ENCODE measurements at places on chromosomes 6 and 20.

- DNase-seq = no peak
Measured at GRCh38 chr6:22666586-22666985, 97.2 kb downstream of the HDGFL1 start.

DNA sequence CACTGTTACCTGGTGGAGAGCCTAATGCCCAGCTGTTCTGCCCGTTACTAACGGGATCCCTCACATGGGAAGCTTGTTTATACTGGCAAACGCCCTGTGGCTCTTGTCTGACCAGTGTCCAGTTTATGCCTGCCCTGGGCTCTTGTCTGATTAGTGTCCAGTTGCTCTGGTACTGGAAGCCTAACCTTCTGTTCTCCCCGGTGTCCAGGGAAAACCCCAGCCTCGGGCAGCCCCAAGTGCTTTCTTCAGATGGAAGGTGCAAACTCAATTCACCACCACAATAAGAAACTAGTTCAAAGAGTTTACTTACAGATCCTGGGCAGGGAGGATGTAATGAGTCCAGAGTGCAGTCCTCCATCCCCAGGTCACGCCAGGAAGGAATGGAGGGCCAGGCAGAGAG, 148.4 kb downstream of the TBXT start:
- no peak for DNase-seq

- DNase-seq = no peak
Measured at GRCh38 chr6:25223490-25223991, 55.6 kb upstream of the CARMIL1 start.

DNA sequence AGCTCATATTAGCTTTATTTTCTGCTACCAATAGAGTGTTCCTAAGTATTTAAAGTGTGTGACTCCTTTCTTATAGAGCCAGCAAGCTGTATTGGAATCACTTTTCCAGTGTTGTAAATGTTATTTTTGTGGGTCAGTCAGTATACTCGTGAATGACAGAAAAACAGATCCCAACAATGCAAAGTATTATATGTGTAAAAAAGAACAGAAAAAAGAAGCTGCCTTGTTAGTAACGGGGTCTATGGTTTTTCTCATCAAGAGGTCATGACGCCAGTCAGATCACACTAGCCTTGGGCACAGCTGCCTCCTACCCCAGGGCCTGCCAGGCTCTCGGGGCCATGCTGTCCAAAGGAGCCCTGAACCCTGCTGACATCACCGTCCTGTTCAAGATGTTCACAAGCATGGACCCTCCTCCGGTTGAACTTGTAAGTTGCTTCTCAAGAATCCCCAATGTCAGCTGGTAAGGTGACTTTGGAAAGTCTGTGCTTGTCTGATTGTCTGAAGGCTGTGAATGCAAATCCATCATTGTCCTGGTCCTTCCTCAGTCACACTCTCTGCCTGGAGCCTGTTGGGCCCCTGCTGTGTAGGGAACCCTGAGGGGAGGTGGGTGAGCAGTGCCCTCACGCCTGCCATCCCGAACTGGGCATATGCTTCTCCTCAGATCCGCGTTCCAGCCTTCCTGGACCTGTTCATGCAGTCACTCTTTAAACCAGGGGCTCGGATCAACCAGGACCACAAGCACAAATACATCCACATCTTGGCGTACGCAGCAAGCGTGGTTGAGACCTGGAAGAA, 9.8 kb downstream of the NELFCD start:
- no peak for DNase-seq

- no peak for DNase-seq
Measured at GRCh38 chr6:16764188-16764950, 3.1 kb upstream of the ATXN1 start.

DNA sequence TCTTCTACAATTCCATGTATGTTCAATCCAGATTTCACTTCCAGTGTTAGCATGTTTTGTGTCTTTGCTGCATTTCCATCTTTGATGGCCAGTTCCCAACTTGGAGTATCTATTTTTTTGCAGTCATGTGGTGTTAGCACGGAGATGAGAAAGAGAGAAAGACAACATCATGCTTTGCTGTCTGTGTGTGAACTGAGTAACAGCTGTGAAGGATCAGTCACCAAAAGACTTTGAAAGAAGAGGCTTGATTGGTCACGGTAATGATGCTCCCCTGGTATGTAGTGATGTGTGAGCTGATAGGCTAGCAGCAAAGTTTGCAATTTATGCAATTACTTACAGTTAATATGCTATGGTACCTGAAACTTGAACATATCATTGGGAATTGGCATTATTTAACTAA, 731.3 kb upstream of the NRSN1 start:
- no peak for DNase-seq

Data from thoracic aorta (tissue), 2 donors.